ENCODE measurements at places on chromosomes 3 and 15. TPM values are rescaled to one million over a fixed set of nuclear protein-coding genes. Genes with fewer than 3 reads are reported as not detected.

Gene PIAS1
- total RNA-seq: 64.9 TPM

Gene GRK7
- not detected for total RNA-seq

Gene SST
- 1,741 TPM for total RNA-seq

Gene ITIH1
- total RNA-seq: not detected

Gene FBXW12
- total RNA-seq: 0.66 TPM

Gene STAB1
- 6.3 TPM for total RNA-seq

Gene AP4E1
- 15.9 TPM for total RNA-seq

Gene EXD1
- total RNA-seq: not detected

Gene STXBP5L
- total RNA-seq: 54.7 TPM

Gene IGF2BP2
- 118 TPM for total RNA-seq

Gene SKOR1
- total RNA-seq: 4.0 TPM

Gene ANKRD63
- total RNA-seq: not detected

Gene TMEM108
- 9.0 TPM for total RNA-seq

Gene CFAP92
- total RNA-seq: 0.15 TPM

Gene ASB14
- not detected for total RNA-seq

Gene GOLGA8J
- total RNA-seq: not detected

Gene GOLGA8G
- total RNA-seq: not detected

Gene SEMA3F
- 41.2 TPM for total RNA-seq

Gene STRA6
- 8.4 TPM for total RNA-seq

Gene THAP10
- total RNA-seq: 3.3 TPM

Gene CFAP91
- 0.59 TPM for total RNA-seq

Gene CPN2
- total RNA-seq: not detected

Gene CGGBP1
- 57.1 TPM for total RNA-seq

Gene SSUH2
- 0.66 TPM for total RNA-seq

Gene ALCAM
- total RNA-seq: 115 TPM

Gene C3orf18
- total RNA-seq: 13.0 TPM

Gene NDN
- 115 TPM for total RNA-seq

Gene CCK
- total RNA-seq: not detected

Gene DAZL
- total RNA-seq: 0.51 TPM

Gene SLC28A1
- 0.25 TPM for total RNA-seq

Gene CFAP161
- total RNA-seq: 0.39 TPM

Gene SUCNR1
- total RNA-seq: not detected

Gene C15orf39
- total RNA-seq: 9.0 TPM

Gene PLA2G4D
- not detected for total RNA-seq

Gene HRG
- total RNA-seq: not detected

Gene RAF1
- total RNA-seq: 185 TPM

Gene LINGO1
- total RNA-seq: 180 TPM

Gene ALDH1L1
- not detected for total RNA-seq

Gene ATP8B4
- total RNA-seq: not detected

Gene COL8A1
- 0.25 TPM for total RNA-seq
